Activated T-cell treated with anti-CD3 and anti-CD28 coated beads, Interleukin-2, amount 50 U/mL, for 1 hour (primary cell): ENCODE measurements at places on chromosomes 3 and 15.

DNA sequence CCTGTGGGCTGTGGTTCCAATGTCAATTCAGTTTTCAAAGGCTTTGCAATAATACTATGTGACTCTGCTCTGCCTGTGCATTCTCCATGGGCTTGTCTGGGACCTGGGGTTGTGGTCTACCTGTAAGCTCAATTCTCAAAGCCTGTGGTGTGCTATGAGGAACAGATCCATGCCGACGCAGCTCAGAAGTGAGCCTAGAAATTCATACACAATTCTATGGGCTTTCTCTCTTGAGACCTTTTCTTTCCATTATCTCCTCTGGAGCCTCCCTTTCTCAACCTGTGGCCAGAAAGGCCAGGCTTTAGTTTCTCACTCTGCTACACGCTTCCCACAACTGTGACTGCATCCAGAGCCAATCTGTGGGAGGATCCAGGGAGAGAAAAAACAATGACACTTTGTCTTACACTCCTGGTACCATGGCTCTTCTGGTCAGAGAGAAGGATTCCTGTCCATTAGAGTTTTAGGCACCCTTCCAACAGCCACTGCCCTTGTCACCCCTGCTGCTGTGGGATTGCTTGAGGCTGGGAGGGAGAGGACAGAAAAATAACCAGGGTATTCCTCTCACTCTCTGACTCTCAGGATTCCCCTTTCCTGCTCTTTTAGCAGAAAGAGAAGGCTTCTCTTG, 34.1 kb upstream of the KLF13 start:
- DNase-seq, result no peak

DNA sequence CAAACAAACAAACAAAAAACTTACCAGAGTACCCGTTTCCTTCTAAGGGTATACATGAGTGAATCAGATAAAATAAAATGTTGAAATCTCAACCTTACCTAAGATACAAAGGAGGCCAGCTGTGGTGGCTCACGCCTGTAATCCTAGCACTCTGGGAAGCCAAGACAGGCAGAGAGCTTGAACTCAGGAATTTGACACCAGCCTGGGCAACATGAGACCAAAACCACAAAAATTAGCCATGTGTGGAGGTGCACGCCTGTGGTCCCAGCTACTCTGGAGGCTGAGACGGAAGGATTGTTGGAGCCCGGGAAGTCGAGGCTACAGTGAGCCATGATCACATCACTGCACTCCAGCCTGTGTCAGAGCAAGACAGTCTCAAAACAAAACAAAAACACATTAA, 11.0 kb upstream of the FAM219B start:
- DNase-seq, result no peak

- no peak for DNase-seq
These were observed 53.0 kb upstream of the TPM1 start for GRCh38 chr15:62989366-62990055.

GRCh38 chr15:27757052-27757451, 342.1 kb downstream of the OCA2 start:
- DNase-seq, result no peak

DNA sequence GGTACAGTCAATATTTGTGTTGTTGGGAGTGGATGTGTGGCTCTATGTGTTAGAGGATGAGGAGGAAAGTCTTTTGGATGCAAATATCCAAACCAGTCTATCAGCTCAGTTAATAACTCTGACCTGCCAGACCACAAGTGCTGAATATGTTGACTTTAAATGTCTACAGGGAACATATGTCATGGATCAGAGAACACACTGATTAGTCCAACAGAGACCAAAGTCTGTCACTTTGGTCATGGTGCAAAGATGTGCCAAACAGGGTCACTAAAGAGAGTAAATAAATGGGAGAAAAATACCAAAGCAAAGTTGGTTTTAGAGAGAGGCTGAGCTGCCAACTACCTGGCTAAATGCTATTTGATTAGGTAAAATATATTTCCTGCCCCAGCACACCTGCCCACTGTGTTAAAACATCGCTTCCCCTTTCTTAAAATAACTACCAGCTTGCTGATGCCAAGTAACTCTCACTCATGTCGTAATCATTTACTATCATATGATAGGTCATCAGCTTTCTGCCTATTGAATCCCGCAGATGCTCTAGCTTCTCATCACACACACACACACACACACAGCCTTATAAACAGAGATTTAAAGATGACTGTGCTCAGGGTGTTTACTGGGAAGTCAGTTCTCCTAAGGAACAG, 173.3 kb downstream of the PDZRN3 start:
- DNase-seq, result no peak

GRCh38 chr3:183435661-183436060, 7.2 kb upstream of the MCF2L2 start:
- no peak for DNase-seq

GRCh38 chr15:92205255-92205739, 188.4 kb upstream of the ST8SIA2 start:
- no peak for DNase-seq

DNA sequence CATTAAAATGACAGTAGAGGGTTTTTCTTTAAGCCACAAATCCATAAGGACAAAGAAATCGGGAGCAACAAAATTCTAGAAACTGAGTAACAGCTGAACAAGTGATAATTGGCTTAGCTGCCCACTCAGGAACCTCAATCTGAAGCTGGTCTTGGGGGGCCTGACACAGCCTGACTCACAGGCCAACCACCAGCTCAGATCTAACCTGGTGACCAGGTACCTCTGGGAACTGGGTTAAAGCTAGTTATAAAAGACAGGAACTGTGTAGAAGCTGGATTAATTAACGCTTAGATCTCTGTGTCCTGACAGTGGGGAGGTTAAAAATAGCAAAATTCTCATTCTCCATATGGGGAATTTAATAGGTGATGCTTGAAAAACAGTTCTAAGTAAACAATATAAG, 161.9 kb downstream of the PLCL2 start:
- no peak for DNase-seq

DNA sequence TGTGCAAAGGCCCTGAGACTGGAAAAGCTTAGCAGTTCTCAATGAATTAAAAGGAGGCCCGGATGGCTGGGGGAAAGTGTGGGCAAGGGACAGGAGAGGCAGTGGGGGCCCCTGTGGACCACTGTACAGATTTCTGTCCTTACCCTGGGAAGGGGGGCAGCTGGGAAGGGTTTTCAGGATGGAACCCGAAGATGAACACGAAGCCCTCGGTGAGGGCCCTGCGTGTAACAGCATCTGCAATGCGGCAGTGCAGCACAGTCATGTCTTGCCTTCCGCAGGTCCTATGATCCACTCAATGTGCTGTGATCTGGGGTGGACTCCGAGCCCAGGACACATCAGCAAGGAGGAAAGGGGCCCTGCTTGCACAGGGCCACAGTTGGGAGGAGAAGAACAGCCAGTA, 7.9 kb upstream of the ATP2B2 start:
- no peak for DNase-seq

DNA sequence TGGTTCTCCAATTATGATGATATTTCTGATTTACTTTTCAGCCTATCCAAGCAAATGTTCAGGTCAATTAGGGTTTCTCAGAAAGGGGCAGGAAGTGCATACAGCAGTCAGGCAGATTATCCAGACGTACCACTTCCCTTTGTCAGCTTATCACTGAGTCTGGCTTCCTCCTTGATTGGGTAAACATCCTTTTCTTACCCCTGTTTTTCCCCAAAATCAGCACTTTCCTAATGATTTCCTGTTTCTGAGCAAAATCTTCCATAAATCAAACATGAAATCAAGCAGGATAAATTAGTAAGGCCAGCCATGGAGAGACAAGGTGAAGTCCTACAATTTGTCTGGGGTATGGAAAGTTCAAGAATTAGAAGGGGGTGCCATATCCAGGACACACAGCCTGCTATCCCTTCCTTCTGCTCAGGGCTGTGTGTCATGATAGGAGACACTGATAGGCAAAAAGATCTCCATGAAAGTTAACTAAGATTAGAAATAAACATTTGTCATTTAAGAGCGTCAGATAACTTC, 29.0 kb downstream of the ADIPOQ start:
- no peak for DNase-seq

- no peak for DNase-seq
These were observed 42.6 kb downstream of the MYZAP start for GRCh38 chr15:57634290-57634689.

DNA sequence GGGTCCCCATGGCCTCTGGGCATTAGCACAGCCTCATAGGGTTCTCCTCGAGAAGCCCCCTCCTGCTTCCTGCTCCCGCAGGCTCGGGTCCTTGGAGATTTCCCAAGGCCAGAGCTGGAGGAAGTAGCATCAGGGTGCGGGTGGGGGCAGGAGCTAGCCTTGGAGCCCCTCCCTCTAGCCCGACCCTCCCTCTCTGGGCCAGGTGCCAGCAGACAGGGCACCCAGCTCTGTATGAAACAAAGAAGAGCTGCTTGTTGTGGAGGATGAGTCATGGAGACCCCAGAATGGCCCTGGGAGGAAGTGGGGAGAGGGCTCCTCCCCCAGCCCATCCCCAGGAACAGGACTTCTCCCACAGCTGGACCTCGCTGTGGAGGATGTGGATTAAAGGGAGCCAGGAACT, 29.2 kb downstream of the EPHB3 start:
- DNase-seq, result no peak

DNA sequence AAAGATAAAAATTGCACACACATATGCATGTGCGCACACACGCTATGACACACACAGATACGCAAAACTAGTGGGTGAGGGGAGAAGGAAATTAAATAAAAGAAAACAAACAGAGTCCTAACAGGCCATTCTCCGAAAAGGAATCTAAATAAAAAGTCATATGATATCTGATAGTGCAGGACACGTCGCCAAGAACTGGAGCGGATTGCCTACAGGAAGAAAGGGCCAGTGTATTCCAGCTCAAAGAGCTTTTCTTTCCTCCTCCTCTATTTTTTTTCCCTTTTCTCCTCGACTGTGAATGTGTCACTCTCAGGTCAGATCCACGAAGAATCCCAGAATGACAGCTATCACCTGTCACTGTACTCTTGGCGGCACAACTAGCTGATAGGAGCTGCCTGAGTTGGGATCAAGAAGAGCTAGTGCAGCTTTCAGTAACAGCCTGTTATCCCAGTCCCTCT, 157.8 kb downstream of the TIGIT start:
- DNase-seq, result no peak

- no peak for DNase-seq
These were observed 321.5 kb downstream of the SATB1 start for GRCh38 chr3:18103591-18103990.

DNA sequence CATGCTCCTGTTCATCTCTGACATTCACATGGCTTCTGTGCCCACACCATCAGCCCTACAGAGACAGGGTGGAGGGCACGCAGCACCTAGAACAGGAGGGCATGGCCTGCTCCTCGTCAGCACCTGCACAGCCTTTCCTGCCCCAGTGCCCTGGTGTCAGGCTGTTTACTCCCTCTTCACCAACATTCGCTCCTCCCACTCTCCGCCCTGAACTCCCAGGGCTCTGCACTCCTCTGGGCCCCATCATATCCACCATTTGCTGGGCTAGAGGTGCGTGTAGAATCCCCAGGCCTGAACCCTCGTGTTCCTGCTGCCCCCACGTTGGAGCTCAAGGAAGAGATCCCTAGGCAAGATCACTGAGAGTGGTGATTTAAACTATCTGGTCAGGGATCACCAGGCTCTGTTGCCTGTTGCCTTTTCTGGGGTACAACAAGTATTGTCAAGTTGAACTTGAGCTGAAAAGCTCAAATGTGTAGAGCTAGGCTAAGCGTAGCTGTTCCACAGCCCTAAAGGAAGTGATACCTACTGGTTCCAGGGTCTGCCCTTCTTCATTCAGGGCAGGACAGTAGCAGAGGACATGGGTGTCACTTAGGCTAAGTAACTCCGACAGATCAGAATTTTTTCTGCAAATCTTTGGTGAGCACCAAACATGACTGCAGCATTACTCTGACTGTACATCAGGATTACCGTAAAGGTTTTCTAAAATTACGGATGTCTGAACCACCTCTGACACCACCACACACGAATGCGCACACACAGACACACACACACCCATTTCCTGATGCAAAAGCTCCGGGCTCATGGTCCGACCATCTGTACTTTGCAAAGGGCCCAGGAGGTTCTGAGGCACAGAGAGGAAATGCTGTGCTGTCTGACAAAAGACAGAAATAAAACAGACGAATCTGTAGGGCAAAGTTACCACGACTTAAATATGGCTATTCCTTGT, 43.7 kb upstream of the GNB5 start:
- DNase-seq, result peak; percentile 41

DNA sequence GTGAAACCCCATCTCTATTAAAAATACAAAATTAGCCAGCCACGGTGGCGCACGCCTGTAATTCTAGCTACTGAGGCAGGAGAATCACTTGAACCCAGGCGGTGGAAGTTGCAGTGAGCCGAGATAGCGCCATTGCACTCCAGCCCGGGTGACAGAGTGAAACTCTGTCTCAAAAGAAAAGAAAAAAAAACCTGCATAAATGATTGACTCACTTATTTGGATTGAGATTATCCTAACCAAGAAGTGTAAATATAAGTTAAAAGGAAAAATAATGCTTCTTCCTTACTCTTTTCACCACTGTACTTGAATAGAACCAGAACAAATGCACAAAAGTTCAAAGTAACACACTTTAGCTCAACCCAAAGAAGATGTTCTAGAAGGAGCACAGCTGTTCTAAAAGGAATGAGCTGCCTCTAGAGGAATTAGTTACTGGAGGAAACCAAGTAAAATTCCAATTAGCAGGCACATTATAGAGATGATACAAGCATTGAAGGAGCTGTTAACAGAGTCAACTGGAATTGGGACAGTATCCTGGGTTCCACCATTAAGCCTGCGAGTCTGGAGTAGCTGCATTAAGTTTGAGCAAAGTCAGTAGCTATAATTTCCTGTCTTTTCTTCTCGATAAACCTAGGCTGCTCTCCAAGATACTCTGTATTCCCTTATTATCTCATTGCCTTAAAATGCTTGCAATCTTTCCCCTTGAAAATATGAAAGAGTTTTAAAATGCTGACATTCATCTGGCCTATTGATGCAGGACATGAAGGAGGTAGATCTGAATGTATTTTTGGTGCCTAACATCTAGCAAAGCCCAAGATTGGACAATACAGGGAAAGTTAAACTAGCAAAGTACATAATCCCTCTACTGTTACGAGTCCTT, 9.5 kb downstream of the MTHFS start:
- DNase-seq, result no peak

- no peak for DNase-seq
These were observed 201.3 kb upstream of the MRPL3 start for GRCh38 chr3:131704098-131704497.
